ENCODE measurements at places on chromosomes 2 and 18.
A peak's percentile ranks its signal among the peaks of the same experiment; 100 is the strongest.

GRCh38 chr2:55843096-55843993, 80.2 kb downstream of the EFEMP1 start:
- DNase-seq: no peak

- no peak for DNase-seq
These were observed 2.1 kb upstream of the SKA1 start for GRCh38 chr18:50372743-50373142.

- no peak for DNase-seq
These were observed 75.3 kb downstream of the GORASP2 start for GRCh38 chr2:171004363-171004762.

- peak; percentile 69 for DNase-seq
These were observed 26.5 kb upstream of the IGFBP2 start for GRCh38 chr2:216606551-216607276.

- no peak for DNase-seq
These were observed 47.7 kb upstream of the SCG2 start for GRCh38 chr2:223649554-223650533.

GRCh38 chr2:206160125-206160806, 571 bp downstream of the EEF1B2 start:
- peak; percentile 58 for DNase-seq

GRCh38 chr2:20415511-20415918, 31.4 kb upstream of the RHOB start:
- no peak for DNase-seq

DNA sequence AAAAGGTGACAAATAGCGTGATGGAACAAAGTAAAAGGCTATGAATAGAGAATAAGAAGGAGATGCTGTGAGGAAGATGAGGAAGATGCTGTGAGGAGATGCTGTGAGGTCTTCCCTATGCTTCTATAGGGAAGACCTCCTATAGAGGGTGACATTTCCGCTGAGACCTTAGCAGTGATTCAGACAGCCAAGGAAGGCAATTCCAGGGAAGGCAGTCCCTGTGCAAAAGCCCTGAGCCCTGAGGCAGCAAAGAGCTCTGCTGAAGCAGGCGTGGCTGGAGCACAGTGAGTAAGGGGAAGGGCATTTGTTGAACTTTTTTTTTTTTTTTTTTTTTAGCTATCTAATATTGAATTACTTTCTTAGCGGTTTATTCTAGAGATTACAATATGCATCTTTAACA, 142.7 kb upstream of the FOSL2 start:
- no peak for DNase-seq

DNA sequence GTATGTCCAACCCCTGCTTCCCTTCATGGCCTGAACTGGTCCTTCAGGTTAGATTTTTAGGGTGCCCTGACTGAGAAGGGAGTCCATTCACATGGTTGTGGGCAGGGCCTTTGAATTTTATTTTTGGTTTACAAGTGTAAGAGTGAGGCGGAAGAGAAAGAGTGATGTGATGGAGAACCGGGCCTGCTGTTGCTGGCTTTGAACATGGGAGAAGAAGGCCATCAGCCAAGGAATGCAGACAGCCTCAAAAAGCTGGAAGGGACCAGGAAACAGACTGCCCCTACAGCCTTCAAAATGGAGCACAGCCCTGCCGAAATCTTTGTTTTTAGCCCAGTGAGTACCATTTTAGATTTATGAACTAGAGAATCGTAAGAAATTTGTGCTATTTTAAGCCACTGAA, 105.0 kb downstream of the CDK15 start:
- DNase-seq: no peak
